Thyroid gland (tissue), 4 donors: ENCODE measurements at places on chromosomes 4 and X. TPM values are rescaled to one million over a fixed set of nuclear protein-coding genes. Genes with fewer than 3 reads are reported as not detected.

The CRMP1 gene
- total RNA-seq, result not detected

The FHDC1 gene
- total RNA-seq, result 17.7 TPM

The MAGEA2B gene
- not detected for total RNA-seq

GRCh38 chr4:110492522-110492921 lies 16.6 kb downstream of the ENPEP start:
- DNase-seq, result no peak

DNA sequence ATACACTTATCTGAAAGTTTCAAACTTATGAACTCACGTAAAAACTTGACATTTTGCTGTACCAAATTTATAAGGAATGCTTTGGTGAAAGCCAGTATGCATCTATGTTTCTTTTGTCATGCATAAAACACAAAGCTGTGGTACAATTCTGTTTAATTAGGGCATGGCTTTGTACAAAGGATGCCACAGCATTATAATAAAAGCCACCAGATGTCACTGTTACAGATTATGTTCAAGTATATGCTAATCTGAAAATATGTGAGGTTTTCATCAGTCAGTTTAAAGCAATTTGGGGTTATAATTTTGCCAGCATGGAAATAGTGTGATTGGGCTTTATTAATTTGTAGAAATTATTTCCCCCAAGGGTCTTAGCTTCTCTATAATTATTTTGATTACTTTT lies 69.0 kb downstream of the ATOH1 start:
- no peak for DNase-seq
